ENCODE measurements at places on chromosomes 11 and 22. TPM values are rescaled to one million over a fixed set of nuclear protein-coding genes. Genes with fewer than 3 reads are reported as not detected.
A peak's percentile ranks its signal among the peaks of the same experiment; 100 is the strongest.

Gene HIPK3
- total RNA-seq = 33.6 TPM

Gene ANO9
- total RNA-seq = 79.4 TPM

Gene GAS2
- 1.3 TPM for total RNA-seq

- peak overlapping the region; percentile 65 for H3K4me3 ChIP-seq
- no peak for DNase-seq
- H3K27me3 ChIP-seq = no peaks in the 10 kb centered on the region
- H3K4me1 ChIP-seq = peaks cover 46% of the 10 kb centered on the region
Observed at GRCh38 chr22:25406510-25407210, 157.8 kb upstream of the GRK3 start.

GRCh38 chr11:60301178-60301577 lies 20.7 kb downstream of the MS4A4A start:
- H3K4me1 ChIP-seq = no peaks in the 10 kb centered on the region
- peaks cover 33% of the 10 kb centered on the region for H3K27me3 ChIP-seq
- no peak for DNase-seq

GRCh38 chr22:43320943-43321900 lies 21.9 kb downstream of the SCUBE1 start:
- DNase-seq = no peak
- H3K4me3 ChIP-seq = no peak overlapping the region
- peaks cover 5% of the 10 kb centered on the region for H3K27me3 ChIP-seq
- H3K36me3 ChIP-seq = peaks cover 1% of the 10 kb centered on the region

DNA sequence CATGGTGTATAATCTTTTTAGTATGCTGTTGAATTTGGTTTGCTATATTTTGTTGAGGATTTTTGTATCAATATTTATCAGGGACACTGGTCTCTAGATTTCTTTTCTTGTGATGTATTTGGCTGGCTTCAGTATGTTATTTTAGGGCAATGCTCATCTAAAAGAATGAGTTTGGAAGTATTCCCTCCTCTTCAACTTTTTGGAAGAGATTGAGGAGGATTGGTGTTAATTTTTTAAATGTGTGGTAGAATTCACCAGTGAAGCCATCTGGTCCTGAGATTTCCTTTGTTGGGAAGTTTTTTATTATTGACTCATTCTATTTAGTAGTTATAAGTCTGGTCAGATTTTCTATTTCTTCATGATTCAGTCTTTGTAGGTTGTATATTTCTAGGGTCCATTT lies 22.1 kb upstream of the SPATA19 start:
- H3K27ac ChIP-seq = no peak overlapping the region
- no peaks in the 10 kb centered on the region for H3K36me3 ChIP-seq
- no peaks in the 10 kb centered on the region for H3K4me1 ChIP-seq
- peaks cover 21% of the 10 kb centered on the region for H3K27me3 ChIP-seq
- H3K4me3 ChIP-seq = no peak overlapping the region

- no peak overlapping the region for H3K27ac ChIP-seq
- H3K4me1 ChIP-seq = no peaks in the 10 kb centered on the region
- H3K4me3 ChIP-seq = no peak overlapping the region
- H3K36me3 ChIP-seq = no peaks in the 10 kb centered on the region
- no peak for DNase-seq
- peaks cover 5% of the 10 kb centered on the region for H3K27me3 ChIP-seq
Observed at GRCh38 chr11:27928809-27929208, 179.1 kb downstream of the KIF18A start.

GRCh38 chr11:118259138-118259537 lies 5.0 kb downstream of the MPZL2 start:
- no peak overlapping the region for H3K4me3 ChIP-seq
- H3K36me3 ChIP-seq = peaks cover 7% of the 10 kb centered on the region
- peaks cover 45% of the 10 kb centered on the region for H3K4me1 ChIP-seq
- no peak overlapping the region for H3K27ac ChIP-seq
- DNase-seq = no peak

DNA sequence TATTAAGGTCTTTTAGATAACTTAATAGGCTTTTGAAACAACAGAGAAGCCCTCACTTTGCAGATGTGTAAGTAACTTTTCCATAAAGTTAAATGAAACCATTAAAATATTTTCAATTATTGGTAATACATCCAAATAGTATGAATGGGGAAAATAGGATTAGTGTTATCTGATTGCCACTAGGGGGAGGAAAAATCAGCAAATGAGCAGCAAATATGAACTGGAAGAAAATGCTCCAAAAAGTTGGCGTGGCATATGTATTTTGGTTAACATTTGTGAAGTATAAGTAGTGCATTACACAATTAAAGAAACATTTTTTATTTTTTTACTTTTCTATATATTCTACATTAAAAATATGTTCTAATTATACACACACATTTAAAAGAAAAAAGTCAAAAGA lies 259.8 kb upstream of the ANO5 start:
- H3K4me3 ChIP-seq = no peak overlapping the region
- DNase-seq = no peak
- H3K36me3 ChIP-seq = no peaks in the 10 kb centered on the region
- no peaks in the 10 kb centered on the region for H3K27me3 ChIP-seq

GRCh38 chr11:61011229-61011870 lies 39.9 kb downstream of the CD6 start:
- peaks cover 10% of the 10 kb centered on the region for H3K4me1 ChIP-seq
- H3K27ac ChIP-seq = no peak overlapping the region
- no peak for DNase-seq
- H3K27me3 ChIP-seq = no peaks in the 10 kb centered on the region

DNA sequence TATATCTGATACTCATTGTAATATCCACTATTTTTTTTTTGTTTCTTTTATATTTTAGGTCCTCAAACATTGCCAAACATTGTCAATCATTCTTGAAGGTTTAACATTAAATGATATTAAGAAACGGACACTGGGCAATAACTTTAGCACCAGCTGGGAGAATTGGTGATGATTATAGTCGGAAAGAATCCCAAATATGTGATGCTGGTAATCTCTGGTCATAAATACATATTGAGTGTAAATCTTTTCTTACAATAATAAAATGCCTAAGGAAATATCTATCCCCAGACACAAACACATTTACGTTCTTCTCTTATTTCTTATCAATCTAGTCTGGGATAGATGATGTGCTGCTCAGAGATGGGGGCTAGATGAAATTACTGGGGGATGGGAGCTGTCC lies 25.2 kb downstream of the OR51E2 start:
- peaks cover 6% of the 10 kb centered on the region for H3K27me3 ChIP-seq
- no peaks in the 10 kb centered on the region for H3K4me1 ChIP-seq
- no peak overlapping the region for H3K4me3 ChIP-seq
- no peak overlapping the region for H3K27ac ChIP-seq

DNA sequence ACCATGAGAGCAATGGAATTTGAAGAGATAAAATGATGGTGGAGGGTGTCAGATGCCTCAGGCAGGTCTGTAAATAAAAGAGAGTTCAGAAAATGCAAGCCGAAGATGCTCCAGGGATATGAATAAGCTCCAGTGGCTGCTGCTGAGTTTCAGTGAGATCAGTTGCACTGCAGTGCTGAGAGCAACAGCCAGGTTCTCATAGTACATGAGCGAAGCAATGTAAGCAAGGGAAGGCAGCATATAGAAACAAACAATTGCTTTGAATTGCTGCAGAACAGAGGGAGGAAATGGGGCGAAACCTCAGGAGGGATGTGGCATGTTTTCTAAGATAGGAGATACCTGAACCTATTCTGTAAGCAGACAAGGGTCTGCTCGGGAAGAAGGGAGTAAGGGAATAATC lies 369.5 kb downstream of the AASDHPPT start:
- no peaks in the 10 kb centered on the region for H3K4me1 ChIP-seq
- H3K36me3 ChIP-seq = no peaks in the 10 kb centered on the region
- DNase-seq = no peak
- H3K4me3 ChIP-seq = no peak overlapping the region
- no peak overlapping the region for H3K27ac ChIP-seq

DNA sequence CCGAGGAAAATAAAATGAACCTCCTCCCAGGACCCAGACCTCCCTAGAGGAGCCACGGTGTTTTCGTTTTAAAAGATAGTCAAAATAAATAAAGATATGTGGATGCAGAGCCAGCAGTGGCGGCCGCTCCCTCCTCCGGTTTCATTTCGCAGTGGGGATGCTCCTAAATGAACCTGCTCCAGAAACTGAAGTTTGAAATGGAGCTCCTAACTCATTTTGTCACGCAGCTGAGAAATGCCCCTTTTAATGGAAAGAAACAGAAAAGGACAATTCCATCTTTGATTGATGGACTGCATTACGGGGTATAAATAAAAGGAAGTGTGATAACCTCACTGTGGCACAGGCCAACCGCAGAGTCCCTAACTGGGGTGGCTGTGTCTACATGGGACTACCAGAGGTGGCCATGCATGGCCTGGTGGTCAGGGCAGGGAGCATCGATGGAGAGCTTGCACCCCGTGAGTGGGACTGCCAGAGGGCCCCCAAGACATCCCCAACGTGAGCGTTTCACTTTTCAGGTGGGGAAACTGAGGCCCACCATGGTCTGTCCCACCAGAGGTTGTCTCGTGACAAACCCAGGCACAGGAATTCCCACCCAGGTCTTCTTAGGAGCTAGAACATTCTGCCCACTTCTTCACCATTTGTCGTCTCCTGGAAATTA lies 426.6 kb downstream of the BRD1 start:
- peak; percentile 25 for DNase-seq
- no peak overlapping the region for H3K27ac ChIP-seq
